ACHN (cell line): ENCODE measurements at places on chromosomes 1 and 21.

- peak; percentile 30 for DNase-seq
Measured at GRCh38 chr1:167223144-167224103, 2.7 kb downstream of the POU2F1 start.

DNA sequence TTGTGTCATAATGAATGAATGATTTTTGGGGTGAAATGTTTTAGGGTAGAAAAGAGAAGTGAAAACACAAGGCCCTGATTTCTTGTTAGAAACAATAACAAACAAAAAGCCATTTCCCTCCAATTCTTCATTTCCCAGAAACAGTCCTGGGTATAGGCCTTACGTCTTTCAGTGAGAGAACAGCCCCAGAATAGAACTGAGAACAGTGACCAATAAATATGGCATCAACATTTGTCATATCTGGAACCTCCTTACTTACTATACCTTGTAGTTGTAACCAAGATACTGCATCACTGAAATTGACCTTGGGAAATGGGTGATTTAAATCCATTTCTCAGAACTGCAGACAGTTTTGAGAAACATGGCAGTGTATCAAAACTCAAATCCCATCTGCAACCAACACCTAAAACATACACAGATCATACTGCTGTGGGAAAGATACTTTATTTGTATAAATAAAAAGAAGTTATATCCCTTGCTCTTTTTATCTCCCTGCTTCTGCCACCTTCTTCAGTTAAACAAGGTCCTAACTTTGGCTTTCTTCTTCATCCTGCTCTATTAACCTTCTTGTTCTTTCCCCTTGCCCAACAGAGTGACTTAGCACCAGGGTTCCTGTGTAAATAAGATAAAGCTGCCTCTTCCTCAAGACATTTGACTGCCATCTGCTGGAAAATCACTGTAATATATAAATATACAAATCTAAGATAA lies 19.5 kb downstream of the XKR8 start:
- DNase-seq = peak; percentile 61

- no peak for DNase-seq
Measured at GRCh38 chr21:45943630-45944540, 37.7 kb upstream of the COL6A1 start.

- DNase-seq = peak; percentile 18
Measured at GRCh38 chr1:110155878-110156522, 5.7 kb downstream of the SLC6A17 start.

DNA sequence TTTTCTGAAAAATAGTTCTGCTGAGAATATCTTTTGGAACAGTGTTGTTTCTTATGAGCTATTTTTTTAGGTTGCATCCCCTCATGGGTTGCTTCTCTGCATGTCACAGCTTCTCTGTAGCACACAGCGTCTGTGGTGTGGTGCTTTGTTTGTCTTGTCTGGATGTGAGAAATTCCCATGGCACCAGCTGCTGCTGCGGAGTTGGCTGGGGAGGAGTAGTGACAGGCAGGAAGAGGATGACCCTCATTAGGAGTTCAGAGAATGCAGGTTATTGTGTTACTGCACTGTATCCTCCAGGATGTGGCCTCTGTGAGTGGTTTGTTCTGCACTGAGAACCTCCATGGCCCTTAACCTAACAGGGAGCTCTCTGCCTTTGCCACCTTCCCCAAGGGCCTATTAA lies 64.8 kb downstream of the TSEN15 start:
- DNase-seq = no peak

DNA sequence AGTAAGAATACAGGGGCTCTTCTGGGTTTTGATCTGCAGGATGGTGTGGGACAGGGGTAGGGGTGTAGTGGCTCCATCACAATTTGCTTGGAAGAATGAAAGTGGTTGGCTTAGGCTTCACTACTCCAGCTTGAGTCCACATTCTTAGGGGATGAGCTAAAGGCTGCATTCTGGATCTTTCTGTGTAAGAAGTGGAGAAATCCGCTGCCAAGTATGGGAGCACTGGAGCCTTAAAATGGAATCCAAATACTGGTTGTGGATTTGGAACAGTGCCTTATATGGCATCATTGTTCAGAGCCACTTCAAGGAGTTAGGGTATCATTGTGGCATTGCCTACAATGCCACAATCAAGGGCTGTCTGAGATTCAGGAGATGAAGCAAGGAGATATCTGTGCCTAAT lies 187.1 kb downstream of the LMO4 start:
- no peak for DNase-seq

- no peak for DNase-seq
Measured at GRCh38 chr1:8046391-8046790, 20.3 kb upstream of the ERRFI1 start.

DNA sequence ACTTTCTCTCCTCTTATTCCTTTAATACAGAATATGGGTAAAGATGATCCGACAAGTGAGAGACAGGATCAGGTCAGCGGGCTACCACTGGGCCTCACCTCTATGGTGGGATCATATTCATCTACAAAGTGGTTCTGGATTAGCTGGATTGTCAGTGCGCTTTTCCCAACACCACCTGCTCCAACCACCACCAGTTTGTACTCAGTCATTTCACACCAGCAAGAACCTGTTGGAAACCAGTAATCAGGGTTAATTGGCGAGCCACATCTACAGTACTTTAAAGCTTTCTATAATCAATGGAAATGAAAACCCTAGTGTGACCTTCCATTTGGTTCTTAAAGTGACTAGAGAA lies 643 bp downstream of the NRAS start:
- DNase-seq = peak; percentile 1

- peak; percentile 66 for DNase-seq
Measured at GRCh38 chr1:156119503-156120209, 5.1 kb downstream of the LMNA start.

DNA sequence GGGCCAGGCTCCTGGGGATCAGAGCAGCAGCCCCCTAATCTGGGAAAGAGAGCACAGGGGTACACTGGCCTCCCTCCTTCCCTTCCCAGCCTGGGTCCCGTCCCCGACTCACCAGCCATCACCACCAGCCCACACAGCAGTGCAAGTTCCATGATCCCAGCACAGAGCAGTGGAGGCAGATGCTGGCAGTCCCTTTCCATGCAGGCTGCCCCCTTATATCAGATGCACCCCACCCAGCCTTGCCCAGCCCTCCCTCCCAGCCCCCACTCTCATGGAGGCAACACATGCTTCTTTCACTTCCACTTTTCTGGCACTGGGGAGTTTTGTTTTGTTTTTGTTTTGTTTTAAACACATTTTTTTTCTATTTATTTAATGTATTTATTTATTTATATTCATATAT lies at the start of gene PLA2G2D:
TSS of gene PLA2G2D (minus strand) at position 190 of the 400 bp plus-strand sequence. CDS start at position 152, 38 bp downstream.
- DNase-seq = no peak

GRCh38 chr1:115507901-115508300 lies 133.9 kb upstream of the VANGL1 start:
- no peak for DNase-seq

- no peak for DNase-seq
Measured at GRCh38 chr1:234262007-234262753, 111.1 kb upstream of the COA6 start.

DNA sequence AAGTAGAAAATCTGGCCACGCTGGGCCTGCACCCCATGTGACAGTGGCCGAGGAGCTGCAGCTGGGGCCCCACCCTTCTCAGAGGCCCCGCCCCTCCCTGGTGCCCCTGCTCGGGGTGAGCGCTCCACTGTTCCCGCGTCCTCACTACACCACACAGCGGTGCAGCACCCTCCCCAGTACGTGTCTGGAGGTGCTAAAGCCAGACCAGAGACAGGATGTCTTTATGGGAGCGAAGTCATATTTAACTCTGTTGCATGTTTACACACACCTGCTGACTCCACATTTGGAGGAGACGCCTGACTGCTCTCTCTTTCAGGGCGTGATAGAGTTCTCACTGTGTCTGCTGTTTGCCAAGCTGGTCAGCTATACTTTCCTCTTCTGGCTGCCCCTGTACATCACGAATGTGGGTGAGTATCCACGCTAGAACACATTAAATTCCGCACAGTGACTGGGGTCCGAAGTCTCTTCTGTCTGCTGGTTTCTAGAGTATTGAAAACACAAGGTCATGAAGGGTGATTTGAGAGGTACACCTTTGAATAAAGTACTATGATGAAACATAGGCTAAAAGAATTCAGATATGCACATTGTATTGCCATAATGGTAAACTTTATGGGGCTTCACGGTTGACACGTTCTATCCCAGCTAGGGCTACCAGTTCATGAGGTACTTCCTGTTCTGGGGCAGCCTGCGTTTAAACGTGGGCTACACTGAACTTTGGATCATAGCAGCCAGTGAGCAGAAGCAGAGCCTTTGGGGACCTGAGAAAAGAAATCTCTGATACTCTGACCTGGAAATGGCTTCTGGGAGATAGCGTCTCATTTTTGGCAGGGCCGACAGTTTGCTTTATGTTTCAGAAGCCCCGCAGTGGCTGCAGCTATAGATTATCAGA lies 48.4 kb downstream of the SLC37A1 start:
- no peak for DNase-seq

GRCh38 chr1:161722406-161722805 lies 1.1 kb downstream of the FCRLB start:
- DNase-seq = no peak

GRCh38 chr1:227003165-227003564 lies 63.1 kb downstream of the COQ8A start:
- DNase-seq = no peak

GRCh38 chr21:20999659-21000058 lies 1.4 kb downstream of the NCAM2 start:
- DNase-seq = peak; percentile 54

DNA sequence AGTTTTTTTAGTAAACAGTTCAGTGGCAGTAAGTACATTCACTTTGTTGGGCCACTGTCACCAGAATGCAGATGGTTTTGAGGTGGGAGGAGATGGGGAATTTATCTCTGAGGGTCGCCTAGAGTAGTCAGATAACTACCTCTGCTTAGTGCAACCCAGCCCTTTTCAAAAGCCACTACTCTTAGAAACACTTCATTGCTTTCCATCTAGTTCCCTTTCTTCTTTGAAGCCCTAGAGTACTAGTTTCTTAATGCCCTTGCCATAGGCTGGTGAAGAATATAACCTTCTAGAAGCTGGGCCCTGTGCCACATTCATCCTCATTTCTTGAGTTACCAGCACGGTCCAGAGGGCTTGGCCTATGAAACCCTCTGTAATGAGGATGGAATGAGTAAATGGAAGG lies 28.4 kb upstream of the ST3GAL3 start:
- no peak for DNase-seq

- no peak for DNase-seq
Measured at GRCh38 chr1:156228501-156228900, 13.5 kb upstream of the BGLAP start.

GRCh38 chr1:201391651-201392511 lies 7.2 kb downstream of the LAD1 start:
- DNase-seq = no peak

GRCh38 chr1:58911841-58912499 lies 128.1 kb upstream of the JUN start:
- no peak for DNase-seq

DNA sequence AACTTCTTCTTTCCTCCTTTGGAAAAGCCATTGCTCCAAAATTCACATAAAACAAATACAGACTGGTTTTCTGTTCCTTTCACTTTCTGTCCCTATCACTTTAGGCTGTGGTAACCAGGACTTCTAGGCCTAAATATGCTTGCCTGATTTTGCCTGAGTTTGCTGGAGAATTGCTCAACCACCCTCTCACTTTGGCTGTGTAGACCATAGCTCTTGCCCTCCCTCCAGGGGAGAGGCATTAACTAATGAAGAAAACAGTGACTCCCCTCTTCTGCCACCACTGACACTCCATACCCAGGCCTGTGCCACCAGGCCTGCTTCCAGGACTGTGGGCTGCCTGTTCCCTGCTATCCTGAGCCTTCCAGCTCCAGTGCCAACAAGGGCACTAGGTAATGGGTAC lies 163.5 kb downstream of the TOMM20 start:
- DNase-seq = no peak

DNA sequence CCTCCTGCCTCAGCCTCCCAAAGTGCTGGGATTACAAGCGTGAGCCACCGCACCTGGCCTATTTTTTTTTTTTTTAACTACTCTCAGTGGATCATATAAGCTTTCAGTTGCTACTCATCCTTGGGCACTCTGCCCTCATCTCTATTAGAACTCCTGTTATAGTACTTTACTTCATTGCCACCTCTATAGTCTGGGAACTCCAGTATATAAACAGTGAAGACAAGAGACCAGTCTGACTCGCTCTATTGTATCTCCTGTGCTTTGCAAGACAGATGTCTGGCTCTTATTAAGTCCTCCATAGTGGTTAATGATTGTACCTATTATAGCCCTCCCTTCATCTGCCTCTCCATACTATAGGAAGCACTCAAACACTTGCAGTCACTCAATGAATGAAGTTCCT lies 15.1 kb downstream of the KHDRBS1 start:
- peak; percentile 6 for DNase-seq

GRCh38 chr1:164716992-164717703 lies 158.2 kb downstream of the PBX1 start:
- DNase-seq = no peak

- DNase-seq = peak; percentile 57
Measured at GRCh38 chr1:102191723-102192122, 195.0 kb upstream of the OLFM3 start.

DNA sequence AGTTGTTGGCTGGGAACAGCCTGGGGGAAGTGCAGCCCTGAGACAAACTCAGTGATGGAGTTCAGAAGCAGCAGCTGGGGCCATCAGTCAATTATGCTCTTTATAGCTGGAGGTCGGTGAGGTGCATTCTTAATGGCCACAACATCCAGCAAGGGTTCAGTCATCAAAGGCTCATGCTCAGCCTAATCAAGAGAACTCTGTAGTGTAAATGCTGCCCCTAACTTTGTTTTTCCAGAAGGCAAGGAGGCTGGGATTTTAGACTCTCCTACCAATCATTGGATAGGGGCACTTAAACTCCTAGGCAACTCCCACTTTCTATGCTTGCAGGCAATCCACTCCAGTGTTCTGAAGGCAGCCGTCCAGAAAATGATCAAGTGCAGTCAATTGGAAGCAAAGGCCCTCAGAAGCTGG lies 15.0 kb upstream of the RGS4 start:
- no peak for DNase-seq

GRCh38 chr1:17475752-17476151 lies 36.3 kb upstream of the RCC2 start:
- peak; percentile 15 for DNase-seq

GRCh38 chr1:78318011-78318410 lies 172.8 kb upstream of the PTGFR start:
- no peak for DNase-seq

- DNase-seq = peak; percentile 46
Measured at GRCh38 chr1:222792744-222793143, 22.1 kb upstream of the DISP1 start.
